ENCODE measurements at places on chromosomes 1 and 21. TPM values are rescaled to one million over a fixed set of nuclear protein-coding genes. Genes with fewer than 3 reads are reported as not detected.

Gene EPRS1
- 206 TPM for total RNA-seq

Gene S100A12
- total RNA-seq = not detected

Gene YRDC
- 21.7 TPM for total RNA-seq

Gene ADGRB2
- total RNA-seq = 2.2 TPM

Gene RAB25
- not detected for total RNA-seq

Gene AIRE
- total RNA-seq = not detected

Gene CCT8
- 286 TPM for total RNA-seq

Gene HTR6
- total RNA-seq = not detected

Gene PRR9
- not detected for total RNA-seq

Gene S100A2
- 3.6 TPM for total RNA-seq

Gene RIIAD1
- not detected for total RNA-seq

Gene SPRR2A
- not detected for total RNA-seq

Gene OLFML3
- 40.9 TPM for total RNA-seq

Gene ATP6V1G3
- total RNA-seq = not detected

Gene CD2
- total RNA-seq = not detected

Gene OR2L3
- not detected for total RNA-seq

Gene GSTM4
- 10.4 TPM for total RNA-seq

Gene PEA15
- total RNA-seq = 296 TPM

Gene BGLAP
- total RNA-seq = not detected

Gene CNKSR1
- 0.28 TPM for total RNA-seq

Gene TSSK3
- total RNA-seq = not detected

Gene ARHGEF11
- total RNA-seq = 15.3 TPM

DNA sequence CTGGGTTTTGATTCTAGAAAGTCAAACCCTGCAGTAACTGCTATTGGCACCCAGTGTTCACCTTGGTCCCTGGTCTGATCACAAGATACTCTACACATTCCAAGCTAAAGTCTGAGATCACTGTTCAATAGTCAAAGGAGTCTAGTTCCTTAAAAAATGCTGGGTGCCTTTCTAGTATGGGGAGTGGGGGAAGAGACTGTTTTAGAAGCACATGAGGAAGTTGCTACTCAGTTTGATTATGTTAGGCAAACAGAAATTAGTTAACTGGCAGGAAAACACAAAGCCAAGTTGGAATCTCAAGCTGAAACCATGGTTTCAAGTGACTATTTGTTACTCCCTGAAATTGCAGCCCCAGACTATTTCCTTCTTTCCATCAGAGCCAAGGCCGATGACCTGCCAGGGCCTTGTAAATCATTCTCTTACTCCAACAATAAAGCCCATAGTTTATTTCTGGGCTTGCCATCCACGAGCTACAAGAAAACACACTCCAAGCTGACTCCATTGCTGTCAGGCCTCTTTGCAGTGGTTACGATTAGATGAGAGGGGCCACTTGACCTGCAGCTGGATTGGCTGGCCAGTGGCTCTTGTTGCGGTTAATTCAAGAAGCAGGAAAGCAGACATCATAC, 21.1 kb upstream of the VTCN1 start:
- no peak for DNase-seq

DNA sequence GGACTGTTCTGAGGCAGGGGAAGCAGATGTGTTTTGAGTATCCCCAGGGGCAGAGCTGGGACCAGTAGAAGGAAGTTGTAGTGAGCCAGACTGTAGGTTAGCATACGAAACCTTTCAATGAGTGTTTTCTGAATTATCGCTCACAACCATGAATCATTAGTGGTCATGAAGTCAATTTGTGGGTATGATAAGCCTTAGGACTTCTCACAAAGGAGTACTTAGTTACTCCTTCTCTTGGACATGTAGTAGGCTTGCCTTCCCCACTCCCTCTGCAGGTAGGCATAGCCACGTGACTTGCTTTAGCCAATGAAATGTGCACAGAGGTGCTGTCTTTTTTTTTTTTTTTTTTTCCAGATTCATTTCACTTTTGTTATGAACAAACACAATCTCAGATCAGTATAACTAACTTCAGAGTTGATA, 23.9 kb upstream of the FAAH start:
- DNase-seq = peak; percentile 45

GRCh38 chr1:58699011-58699762, 675 bp downstream of the MYSM1 start:
- no peak for DNase-seq

- DNase-seq = no peak
These were observed 416.2 kb downstream of the MATN1 start for GRCh38 chr1:30307182-30307581.

DNA sequence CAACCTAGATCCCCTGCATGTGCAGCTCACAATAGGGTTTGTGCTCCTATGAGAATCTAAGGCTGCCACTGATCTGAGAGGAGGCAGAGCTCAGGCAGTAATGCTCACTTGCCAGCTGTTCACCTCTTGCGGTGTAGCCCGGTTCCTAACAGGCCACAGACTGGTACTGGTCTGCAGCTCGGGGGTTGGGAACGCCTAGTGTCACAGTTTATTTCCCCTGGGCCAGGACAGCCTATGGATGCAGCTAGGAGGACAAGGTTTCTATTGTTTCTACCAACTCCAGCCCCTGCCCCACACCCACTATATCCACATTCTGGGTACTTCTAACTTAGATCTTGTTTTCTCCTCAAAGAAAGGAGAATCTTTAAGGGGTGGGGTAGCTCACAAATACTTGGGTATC, 58.7 kb upstream of the PRRC2C start:
- no peak for DNase-seq

GRCh38 chr1:10438677-10439163, 8.5 kb downstream of the CENPS start:
- DNase-seq = peak; percentile 32

DNA sequence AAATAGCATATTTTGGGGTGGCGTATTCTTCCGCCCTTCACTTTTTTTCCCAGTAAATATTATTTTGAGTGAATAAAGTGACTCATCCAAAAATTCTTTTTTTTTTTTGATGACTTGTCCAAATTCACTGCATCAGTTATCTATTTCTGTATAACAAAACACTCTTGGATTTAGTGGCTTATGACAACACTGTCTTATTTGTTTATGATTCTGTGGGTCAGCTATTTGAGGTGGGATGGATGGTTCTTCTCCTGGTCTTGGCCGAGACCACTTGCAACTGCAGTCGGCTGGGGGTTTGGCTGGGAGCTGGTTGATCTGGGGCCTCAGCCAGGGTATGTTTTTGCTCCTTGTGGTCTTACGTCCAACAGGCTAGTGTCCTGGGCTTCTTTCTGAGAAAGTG, 39.9 kb upstream of the SRSF10 start:
- peak; percentile 70 for DNase-seq

DNA sequence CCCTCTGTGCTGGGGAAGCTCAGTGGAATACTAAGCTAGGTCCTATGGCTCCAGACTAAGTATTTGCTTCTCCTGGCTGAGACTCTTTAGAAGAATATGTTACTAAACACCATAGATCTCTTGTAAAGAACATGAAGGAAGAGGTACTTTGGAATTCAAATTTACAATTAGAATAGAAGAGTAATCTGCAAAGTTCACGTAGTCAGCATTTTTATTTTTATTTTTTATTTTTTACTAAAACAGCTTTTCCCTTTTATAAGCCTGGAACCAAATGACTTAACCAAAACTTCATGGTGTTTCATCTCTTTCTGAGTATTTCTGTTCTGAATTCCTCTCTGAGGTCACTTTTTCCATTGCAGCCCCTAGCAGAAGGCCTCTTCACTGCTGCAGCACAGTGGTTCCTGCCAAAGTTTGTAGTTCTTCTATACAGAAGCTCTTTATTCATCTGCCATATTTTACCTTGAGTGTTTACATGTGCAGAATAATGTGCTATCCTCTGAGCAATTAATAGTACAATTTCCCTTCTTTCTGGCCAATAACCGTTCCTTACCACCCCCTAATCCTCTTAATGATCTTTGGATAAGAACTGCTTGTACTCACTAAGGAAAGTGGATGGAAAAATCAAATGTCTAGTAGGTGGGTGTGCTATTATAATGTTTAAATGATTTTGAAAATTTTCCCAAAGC, 27.2 kb downstream of the TSEN15 start:
- DNase-seq = peak; percentile 36

GRCh38 chr1:217403026-217403720, 227.7 kb downstream of the GPATCH2 start:
- DNase-seq = no peak

DNA sequence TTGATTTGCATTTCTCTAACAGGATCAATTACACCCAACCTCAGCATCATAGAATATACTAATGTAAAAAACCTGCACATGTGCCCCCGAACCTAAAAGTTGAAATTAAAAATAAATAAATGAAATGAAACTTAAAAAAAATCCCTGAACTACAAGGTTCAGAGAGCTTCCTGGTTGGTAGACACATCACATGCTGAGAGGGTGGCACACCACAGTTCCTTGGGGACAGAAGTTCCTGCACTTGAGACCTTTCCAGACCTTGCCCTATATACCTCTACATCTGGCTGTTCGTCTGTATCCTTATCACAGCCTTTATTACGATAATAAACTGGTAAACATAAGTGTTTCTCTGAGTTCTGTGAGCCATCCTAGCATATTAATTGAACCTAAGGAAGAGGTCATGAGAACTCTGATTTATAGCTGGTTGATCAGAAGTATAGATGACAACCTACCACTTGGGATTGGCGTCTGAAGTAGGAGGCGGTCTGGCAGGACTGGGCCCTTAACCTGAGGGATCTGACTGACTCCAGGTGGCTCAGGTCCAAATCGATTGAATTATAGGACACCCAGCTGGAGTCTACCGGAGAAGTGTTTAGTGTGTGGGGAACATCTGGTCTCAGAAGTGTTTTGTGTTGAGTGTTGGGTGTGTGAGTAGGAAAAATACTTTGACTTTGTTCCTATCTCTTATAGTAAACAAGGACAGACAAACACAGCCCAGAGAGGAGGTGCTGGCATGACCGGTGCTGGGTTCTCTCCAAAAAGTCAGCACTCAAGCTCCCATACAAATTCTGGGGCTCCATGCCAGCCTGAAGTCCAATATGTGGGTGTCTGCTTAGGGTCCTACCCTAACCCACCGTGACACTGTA, 19.0 kb downstream of the C1orf115 start:
- no peak for DNase-seq

GRCh38 chr1:1357871-1358432, 403 bp downstream of the MXRA8 start:
- DNase-seq = peak; percentile 20

- DNase-seq = no peak
These were observed 40.5 kb downstream of the PLPPR5 start for GRCh38 chr1:98964198-98964597.

DNA sequence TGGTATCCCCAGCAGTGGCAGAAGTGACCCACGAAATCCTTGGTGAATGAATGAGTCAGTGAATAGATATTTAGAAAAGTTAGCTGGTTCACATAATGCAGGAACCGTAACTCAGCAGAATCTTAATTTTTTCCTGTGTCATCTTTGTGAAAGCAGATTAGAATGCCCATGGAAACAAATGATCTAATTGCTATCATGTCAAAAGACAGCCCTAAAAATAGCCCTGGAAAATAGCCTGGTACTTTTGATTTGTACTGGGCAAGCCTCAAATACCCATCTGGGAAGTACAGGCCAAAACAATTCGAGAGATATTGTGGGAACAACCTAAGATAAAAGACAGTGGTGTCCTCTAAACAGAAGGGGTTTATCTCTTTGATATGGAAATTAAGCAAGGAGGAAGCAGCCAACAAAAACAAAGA, 21.1 kb downstream of the FYB2 start:
- DNase-seq = peak; percentile 62

DNA sequence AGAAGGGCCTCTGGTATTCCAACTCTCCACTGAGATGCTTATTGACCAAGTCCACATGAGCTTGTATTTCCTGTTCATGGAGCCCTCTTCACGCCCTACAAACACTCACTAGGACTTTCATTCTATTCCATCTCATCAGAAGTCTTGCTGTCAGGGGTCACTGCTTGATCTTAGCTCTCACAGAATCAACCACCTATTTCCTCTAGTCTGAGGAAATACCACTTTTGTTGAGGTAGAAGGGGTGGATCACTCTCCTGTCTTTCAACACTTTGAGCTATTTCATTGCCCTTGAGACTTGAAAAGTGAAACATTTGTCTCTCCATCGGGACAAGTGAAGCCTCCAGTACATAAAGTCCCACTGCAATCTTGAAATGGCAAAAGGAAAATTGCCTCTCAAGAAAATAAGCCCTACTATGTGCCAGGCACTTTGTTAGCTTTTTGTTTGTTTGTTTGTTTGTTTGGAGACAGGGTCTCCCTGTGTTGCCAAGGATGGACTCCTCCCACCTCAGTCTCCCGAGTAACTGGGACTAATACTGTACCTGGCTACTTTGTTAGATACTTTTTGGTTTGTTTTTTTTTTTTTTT, 19.8 kb upstream of the FAM110D start:
- DNase-seq = no peak

DNA sequence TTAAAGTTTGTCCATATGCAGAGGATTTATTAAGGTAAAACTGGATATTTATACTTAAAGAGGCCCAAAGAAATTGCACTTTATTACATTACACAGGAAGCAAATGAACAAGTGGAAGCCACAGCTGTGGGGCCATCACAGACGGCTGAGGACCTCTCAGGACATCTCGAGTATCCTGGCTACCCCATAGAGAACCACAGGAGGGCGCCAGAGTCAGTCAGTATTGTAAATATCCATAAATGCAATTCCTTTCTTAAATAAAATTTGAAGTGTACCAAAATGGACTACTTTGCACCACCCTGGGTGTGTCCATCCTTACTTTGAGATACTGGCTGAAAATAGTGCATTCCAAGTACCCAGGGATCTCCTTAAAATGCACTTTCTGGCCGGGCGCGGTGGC, 257.2 kb downstream of the MRPL39 start:
- peak; percentile 60 for DNase-seq

- DNase-seq = no peak
These were observed 158.3 kb downstream of the PLA2G4A start for GRCh38 chr1:186987065-186987464.

DNA sequence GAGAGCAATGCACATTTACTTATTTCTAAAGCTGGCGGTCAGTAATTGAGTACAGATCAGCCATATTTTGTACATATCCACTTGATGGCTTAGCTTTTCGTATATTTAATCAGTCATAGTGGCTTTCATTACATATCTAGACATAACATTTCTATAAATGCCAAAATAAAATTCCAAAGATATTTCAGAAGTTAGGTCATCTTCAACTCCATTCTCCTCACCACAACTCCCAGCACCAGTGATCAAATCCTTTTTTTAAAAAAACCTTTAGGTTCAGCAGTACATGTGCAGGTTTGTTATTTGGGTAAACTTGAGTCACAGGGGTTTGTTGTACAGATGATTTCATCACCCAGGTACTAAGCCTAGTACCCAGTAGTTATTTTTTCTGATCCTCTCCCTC, 53.9 kb upstream of the GNG4 start:
- peak; percentile 70 for DNase-seq

- DNase-seq = peak; percentile 86
These were observed 10.8 kb downstream of the GRHL3 start for GRCh38 chr1:24329797-24330543.

- no peak for DNase-seq
These were observed 20.5 kb upstream of the YRDC start for GRCh38 chr1:37828410-37829074.

- DNase-seq = no peak
These were observed 195.5 kb upstream of the NCAM2 start for GRCh38 chr21:20802631-20803260.

GRCh38 chr1:234969011-234969441, 159.6 kb downstream of the TOMM20 start:
- peak; percentile 84 for DNase-seq

Measured in IMR-90 (cell line).